ENCODE measurements at places on chromosomes 6 and 20.

DNA sequence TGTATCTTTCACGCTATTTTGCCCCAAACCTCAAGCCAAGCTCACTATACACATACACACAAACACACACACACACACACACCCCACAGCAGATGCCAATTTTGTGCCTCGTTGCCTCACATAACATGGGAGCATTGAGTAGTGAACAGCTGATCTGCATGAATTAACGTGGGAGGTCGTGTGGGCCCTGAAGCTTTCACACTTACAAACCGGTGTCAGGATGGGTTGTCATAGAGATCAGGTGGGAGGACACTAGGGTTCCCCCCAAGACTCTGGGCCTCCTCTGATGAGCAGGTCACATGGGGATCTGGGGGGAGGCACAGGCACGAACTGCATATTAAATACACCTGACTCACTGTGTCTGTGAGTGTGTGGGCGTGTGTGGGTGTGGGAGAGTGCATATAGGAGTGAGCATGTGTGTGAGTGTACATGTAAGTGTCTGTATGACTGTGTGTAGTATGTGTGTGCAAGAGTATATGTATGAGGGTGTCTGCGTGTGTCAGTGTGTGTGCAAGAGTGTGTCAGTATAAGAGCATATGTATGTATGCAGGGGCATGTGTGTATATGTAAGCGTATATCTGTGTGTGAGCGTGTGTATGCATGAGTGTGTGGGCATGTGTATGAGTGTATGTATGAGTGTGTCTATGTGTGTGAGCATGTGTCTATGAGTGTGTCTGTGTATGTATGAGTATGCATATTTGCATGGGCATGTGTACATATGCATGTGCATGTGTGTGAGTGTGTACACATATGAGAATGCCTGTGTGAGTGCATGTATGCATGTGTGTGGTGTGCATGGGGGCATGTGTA is 370.4 kb downstream of the PREX1 start:
- DNase-seq: no peak

- DNase-seq: no peak
Measured at GRCh38 chr6:30163918-30164654, 740 bp downstream of the TRIM15 start.

GRCh38 chr6:30491991-30492952 is 3.0 kb downstream of the HLA-E start:
- no peak for DNase-seq

- DNase-seq: no peak
Measured at GRCh38 chr6:47034926-47035325, 7.2 kb downstream of the ADGRF1 start.

DNA sequence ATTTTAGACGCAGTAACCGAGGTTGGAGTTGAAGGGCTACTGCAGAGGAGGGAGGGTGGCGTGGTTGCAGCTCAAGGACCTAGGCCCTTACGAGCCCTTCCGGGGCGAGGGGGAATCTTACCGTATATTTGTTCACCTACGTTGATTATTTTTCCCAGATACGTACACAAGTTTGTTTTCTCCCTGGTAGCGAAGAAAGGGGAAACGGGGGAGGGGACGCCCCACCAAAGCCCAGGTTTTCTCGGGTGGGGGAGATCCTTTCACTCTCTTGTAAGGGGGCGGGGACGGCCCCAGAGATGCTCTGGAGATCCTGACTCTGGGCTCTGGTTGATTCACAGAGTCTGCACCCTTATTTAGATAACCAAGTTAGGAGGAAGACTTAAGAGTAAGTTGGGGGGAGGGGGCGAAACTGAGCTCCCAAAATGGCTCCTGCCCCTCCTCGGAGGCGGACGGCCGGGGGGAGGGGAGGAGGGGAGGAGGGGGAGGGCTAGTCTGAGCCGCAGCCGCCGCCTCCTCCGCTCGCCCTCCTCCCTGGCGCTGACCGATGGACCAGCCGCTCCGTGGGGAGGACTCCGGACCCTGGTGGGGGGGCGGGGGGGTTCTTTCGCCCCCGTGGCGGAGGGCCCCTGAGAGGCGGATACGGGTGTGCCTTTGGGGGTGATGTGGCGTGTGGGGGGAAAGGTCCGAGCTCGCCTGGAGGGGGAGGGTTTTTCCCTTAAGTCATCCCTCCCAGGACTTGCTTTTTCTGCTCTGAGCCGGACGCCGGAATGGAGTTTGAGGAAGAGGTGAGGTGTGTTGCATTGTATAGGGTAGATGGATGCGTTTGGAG is 2.2 kb downstream of the BRD2 start:
- peak; percentile 72 for DNase-seq

DNA sequence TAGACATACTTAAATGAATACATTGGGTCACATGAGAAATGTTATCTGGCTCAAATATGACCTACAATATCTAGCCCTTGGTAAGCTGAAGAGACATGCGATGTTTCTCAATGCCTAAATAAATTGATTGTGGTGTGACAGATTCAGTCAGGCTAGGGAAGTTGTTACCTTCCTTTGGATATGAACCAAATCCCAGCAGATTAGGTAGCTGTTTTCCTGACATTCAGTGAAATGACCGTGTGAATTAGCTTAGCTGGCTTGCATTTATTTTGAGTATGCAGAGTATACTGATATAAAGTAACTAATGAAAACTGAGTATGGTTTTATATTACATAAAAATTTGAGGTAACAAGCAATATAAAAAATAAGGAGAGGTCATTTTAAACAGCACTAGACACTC is 288.2 kb downstream of the GJA1 start:
- no peak for DNase-seq

DNA sequence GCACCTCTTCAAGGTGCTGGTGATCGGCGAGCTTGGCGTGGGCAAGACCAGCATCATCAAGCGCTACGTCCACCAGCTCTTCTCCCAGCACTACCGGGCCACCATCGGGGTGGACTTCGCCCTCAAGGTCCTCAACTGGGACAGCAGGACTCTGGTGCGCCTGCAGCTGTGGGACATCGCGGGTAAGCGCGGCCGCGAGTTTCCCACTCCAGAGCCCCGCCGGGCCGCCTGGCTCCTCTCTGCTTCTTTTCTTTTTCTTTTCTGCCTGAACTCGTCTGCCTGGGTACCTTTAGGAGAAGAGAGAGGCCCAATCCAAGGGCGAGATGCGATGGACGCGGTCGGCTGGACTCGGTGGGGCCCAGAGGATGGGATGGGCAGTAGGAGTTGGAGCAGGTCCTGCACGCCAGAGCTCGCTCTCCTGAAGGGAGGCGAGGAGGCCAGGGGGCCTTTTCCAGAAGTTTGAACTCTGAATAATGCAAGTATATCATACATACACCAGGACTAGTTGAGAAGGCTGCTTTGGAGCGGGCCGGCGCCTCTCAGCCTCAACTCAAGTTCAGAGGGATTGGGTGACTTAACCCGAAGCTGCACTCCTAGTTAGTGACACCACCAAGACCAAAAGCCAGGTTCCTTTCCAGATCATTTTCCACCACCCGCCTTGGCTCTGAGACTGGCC is 445 bp downstream of the RAB32 start:
- no peak for DNase-seq

- DNase-seq: no peak
Measured at GRCh38 chr6:169935348-169935718, 183.9 kb downstream of the ERMARD start.

DNA sequence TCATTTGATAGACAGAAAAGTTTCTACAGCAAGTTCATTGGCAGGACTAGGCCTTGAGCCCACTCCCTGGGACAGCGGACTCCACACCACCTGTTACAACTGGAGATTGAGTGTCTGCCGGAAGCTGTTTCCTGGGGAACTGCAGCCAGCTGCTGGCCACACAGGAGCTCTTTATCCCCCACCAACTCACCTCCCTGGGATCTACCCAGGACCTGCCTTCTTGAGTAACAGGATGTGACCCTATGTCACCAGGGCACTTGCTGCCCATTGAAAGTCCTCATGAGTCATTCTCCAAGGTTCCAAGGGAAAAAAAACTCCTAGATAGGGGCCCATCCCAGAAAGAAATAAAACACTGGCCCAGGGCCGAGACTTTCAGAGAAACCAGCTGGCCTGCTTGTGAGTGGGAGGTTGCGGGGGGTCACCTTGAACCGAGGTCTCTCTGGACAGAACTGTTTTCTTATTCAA is 37.4 kb upstream of the SLC9A8 start:
- DNase-seq: no peak

GRCh38 chr20:34579191-34579978 is 20.9 kb downstream of the MAP1LC3A start:
- no peak for DNase-seq

GRCh38 chr6:101181006-101181405 is 212.5 kb upstream of the GRIK2 start:
- no peak for DNase-seq

- no peak for DNase-seq
Measured at GRCh38 chr6:105800871-105801270, 285.3 kb upstream of the PRDM1 start.

DNA sequence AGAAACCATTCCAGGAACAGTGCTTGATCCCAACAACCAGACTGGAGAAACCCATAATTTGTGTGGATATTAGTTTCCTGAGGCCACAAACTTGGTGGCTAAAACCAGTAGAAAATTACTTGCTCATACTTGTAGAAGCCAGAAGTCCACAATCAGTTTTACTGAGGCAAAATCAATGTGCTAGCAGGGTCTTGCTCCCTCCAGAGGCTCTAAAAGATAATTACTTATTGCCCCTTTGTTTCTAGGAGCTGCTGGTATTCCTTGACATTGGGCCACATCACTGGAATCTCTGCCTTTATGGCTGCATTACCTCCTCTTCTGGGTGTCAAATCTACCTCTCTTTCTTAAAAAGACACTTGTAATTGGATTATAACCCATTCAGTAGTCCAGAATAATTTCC is 142.2 kb upstream of the SAMD5 start:
- no peak for DNase-seq

GRCh38 chr6:139981066-139981624 is 606.7 kb upstream of the CITED2 start:
- no peak for DNase-seq

DNA sequence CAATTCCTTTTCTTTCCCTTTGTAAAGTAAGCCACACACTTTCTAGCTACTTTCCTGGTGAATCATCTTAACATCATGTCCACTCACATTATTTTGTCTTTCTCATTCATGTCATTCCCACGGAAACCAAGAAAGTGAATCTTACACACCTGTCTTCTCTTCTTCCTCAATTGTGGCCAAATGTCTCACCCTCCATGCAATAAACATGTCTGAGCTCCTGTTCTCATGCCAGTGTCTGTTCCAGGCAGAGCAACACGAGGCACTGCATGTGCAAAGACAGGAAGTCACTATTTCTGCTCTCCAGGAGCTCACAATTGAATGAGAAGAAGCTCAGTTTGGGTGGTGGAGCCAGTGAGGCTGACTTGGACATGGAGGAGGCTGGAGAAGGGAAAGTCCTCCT is 29.0 kb upstream of the TMEM244 start:
- DNase-seq: no peak

- DNase-seq: no peak
Measured at GRCh38 chr6:111844921-111845320, 28.3 kb downstream of the FYN start.

All from stimulated activated CD4-positive, alpha-beta T cell treated with anti-CD3 and anti-CD28 coated beads, Interleukin-1b, Interleukin-23, amount 100 ng/mL, for 1 hour (primary cell).